Left hindlimb (tissue), 1 donor: ENCODE measurements at places on chromosomes 16 and 17.
A peak's percentile ranks its signal among the peaks of the same experiment; 100 is the strongest.

- no peak for DNase-seq
These were observed 452 bp downstream of the SLC25A10 start for GRCh38 chr17:81712468-81713003.

GRCh38 chr16:50326835-50327465, 41.8 kb downstream of the BRD7 start:
- no peak for DNase-seq

GRCh38 chr17:79979816-79980215, 55.9 kb downstream of the TBC1D16 start:
- DNase-seq, result no peak

DNA sequence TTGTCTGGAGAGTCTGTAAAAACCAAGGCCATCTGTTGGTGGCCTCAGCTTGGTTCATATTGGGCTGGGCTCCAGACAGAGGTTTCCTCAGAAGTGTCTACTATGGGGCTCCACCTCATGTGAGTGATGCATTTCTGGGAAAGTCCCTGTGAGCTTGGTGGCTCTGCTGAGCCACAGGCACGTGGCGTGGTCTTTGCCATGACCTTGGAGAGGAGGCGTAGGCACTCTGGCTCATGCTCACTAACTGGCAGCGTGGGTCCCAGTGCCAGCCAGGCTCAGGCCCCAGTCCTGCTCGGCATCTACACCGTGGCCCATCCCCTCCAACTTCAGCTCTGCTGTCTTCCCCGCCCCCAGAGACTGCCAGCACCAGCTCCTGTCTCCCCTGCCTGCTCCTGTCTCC, 10.7 kb upstream of the SMTNL2 start:
- DNase-seq, result peak; percentile 29

DNA sequence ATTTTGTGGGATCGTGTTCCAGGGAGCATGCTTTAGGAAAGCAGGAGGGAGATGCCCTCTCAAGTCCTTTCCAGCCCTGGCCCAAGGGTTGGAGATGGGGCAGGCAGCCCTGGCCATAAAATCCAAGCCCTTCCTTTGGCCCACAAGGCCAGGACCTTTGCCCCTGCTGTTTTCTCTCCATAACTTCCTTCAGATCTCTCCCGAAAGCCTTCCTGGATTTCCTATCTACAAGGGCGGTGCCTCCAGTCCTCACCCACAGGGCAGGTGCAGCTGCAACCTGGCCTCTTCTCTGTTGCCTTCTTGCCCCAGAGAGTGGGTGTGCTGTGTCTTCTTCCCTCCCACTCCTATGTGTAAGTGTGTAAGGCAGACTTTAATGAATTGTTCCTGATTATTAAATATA, 8.5 kb upstream of the PDP2 start:
- DNase-seq, result no peak

- no peak for DNase-seq
These were observed 17.2 kb upstream of the CACNG1 start for GRCh38 chr17:67027031-67027628.

DNA sequence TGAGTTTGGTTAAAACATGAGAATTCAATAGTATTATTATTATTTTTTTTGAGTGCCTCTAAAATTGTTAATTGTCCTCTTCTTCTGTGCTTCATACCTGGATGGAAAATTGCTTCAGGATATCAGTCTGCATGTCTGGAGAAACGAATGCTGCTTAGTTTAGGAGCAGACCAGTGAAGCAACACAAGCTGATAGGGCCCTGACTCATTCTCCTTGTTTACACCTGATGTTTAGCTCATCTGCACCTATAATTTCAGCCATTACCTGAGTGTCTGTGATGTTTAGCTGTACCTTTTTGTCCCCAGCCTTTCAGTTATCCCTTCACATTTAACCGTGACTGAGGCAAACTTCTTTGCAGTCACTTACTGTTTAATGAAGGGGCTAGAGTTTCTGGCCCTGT, 14.8 kb downstream of the SNTB2 start:
- DNase-seq, result no peak

- no peak for DNase-seq
These were observed at the start of gene CENPT for GRCh38 chr16:67847064-67847861. CENPT (minus strand) TSS chr16:67847693; CDS start chr16:67833859, 13,834 bp downstream.

- DNase-seq, result no peak
These were observed 769.3 kb downstream of the KCNJ18 start for GRCh38 chr17:22461460-22462145.

DNA sequence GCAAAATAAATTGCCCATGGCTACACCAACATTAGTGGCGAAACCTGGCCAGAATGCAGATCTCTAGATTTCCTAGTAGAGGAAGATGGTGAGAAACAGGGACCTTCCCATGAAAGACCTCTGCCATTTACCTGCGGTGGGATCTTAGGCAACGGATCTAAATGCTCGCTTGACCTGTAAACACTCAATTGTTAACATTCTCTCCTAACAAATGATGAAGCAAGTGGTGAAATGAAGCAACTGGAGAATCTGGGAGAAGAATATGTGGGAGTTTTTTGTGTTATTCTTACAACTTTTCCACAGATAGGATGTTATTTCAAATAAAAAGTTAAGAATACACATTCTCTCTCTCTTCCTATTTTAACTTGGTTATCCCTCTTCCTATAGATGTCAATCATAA, 56.6 kb downstream of the SMG6 start:
- no peak for DNase-seq

DNA sequence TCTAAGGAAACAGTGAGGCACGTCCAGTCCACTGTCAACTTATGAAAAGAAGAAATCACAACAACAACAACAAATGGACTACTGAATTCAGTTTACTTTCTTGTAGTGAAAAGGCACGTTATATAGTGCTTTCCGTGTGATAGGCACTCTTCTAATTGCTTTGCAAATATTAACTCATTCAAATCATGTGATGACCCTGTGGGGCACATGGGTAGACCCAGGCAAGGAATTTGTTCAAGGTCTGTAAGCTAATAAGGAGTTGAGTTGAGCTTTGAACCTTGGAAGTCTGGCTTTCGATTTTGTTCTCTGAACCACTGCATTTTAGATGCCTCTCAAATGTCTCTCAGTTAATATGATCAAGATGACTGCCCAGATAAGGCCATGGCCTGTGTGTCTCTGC, 295.1 kb upstream of the RBFOX1 start:
- DNase-seq, result no peak

DNA sequence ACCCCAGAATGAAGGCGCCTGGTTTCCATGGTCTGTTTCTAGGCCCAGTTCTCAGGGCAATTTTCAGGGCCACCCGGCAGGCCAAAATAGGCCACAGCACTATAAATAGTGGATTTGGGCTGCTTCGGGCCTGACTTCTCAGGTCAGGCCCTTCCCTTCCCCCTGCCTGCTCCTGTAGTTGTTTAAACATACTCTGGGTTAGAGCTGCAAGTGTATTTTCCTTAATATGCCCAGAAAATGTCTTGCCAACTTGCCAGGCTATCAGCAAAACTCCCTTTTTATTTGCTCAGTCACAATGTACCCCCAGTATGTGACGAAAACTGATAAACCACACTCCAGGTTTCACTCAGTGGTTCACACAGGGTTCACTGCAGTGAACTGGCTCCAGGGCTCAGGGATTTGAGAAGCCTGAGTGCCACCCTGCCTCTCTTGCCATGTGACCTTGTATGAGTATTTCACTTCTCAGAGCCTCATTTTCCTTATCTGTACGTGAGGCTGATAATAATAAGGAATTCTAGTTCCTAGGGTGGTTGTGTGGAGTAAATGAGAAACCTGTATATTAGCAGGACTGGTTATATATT, 76.5 kb downstream of the GPRC5B start:
- DNase-seq, result no peak

DNA sequence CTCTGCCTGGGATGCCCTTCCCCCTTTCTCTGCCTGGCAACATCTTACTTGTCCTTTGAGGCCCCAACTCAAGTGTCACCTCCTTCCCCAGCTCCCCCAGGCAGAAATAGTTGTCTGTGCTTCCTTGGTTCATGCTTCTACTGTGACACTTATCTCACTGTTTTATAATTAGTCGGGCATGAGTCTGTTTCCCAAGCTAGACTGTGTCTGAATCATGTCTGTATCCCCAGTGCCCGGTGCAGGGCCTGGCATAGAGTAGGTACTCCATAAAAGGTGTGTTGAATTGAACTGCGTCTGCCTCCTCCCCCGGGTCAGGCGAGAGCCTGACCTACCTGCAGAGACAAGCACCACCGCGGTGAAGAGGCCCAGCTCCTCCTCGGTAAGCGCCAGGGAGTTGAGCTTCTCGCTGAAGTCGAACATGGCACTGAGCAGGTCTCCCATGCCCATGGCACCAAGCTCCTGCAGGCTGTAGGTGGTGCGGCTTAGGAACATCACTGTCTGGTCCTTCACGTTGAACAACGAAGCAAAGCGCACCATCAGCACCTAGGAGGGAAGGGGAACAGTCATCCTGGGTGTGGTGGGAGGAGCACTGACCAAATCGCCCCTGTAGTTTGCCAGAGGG, 6.7 kb downstream of the NR1D1 start:
- no peak for DNase-seq

GRCh38 chr17:5667871-5668270, 83.6 kb upstream of the NLRP1 start:
- DNase-seq, result no peak

- DNase-seq, result no peak
These were observed 4.6 kb downstream of the PTGES3L start for GRCh38 chr17:42975265-42975664.

GRCh38 chr17:32927724-32928585, at the start of gene TMEM98:
TMEM98 (plus strand) TSS chr17:32928153; CDS start chr17:32931529, 3,376 bp downstream.
- peak; percentile 72 for DNase-seq

DNA sequence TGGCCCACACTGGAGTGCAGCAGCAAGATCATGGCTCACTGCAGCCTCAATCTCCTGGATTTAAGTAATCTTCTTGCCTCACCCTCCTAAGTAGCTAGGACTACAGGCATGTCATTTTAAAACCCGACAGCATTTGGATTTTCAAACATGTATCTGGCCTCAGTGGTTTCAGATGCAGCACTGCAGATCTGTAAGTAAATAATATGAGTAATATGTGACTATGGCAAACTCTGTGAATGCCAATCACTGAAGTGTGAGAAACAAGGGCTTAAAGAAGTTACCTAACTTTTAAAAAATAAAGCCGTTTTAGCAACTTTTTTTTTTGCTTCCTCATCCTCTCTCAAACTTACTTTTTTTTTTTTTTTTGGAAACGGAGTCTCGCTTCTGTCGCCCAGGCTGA, 11.9 kb downstream of the CEP20 start:
- DNase-seq, result no peak

DNA sequence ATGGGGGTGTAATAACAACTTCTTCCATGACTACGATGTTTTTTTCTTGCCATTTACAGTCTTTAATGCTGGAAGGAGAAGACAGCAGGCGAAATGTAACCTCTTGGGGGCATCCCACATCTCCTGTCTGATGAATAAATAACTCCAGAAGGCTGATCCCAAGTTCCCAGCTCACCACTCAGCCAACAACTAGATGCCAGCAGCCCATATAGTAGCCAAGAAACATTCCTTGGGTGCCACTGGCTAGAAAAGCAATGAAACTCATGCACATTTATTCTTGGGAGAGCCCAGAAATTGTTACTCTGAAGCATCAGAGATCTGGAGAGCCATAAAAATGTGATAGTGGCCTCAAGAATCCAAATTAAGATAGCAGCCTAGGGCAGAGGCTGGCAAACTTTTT, 22.7 kb upstream of the TMEM101 start:
- DNase-seq, result no peak

GRCh38 chr17:7530023-7530900, 18.6 kb upstream of the TNFSF12 start:
- DNase-seq, result no peak

DNA sequence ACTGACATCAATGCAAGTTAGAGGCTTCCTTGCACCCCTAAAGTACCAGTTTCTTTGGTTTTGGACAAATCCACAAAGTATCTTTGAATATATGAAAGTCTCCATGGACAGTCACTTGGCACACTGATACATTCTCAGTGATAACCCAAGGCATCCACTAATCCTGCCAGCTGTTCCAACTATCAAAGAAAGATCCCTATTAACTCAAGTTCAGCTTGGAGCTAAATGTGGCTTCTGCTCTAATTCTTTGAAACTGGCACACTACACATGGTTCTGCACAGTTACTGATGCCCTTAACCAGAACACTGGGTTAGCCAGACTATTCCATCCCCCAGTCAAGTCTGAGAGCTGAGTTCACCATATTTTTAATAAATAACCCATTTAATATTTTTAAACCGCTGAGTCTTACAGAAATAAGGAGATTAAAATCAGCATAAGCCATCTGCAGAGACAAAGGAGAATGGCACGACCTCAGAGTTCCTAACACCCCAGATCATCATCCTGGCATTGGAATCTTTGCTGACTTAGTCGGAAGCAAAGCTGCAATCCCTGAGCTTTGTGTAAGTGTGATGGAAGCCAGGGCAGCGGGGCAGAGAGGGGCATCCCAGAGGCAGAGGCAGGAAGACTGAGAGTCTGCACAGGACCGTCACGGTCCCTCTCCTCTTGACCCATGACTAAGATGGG, 6.3 kb downstream of the CACNG1 start:
- no peak for DNase-seq

GRCh38 chr16:65547772-65548446, 426.0 kb upstream of the CDH11 start:
- peak; percentile 74 for DNase-seq

- no peak for DNase-seq
These were observed 3.7 kb upstream of the AARSD1 start for GRCh38 chr17:42967925-42968324.

- DNase-seq, result no peak
These were observed 15.6 kb upstream of the ZFPM1 start for GRCh38 chr16:88437367-88437964.

- DNase-seq, result no peak
These were observed 50.0 kb downstream of the BEAN1 start for GRCh38 chr16:66477028-66477515.

- no peak for DNase-seq
These were observed 228.5 kb downstream of the TOX3 start for GRCh38 chr16:52318302-52319009.

DNA sequence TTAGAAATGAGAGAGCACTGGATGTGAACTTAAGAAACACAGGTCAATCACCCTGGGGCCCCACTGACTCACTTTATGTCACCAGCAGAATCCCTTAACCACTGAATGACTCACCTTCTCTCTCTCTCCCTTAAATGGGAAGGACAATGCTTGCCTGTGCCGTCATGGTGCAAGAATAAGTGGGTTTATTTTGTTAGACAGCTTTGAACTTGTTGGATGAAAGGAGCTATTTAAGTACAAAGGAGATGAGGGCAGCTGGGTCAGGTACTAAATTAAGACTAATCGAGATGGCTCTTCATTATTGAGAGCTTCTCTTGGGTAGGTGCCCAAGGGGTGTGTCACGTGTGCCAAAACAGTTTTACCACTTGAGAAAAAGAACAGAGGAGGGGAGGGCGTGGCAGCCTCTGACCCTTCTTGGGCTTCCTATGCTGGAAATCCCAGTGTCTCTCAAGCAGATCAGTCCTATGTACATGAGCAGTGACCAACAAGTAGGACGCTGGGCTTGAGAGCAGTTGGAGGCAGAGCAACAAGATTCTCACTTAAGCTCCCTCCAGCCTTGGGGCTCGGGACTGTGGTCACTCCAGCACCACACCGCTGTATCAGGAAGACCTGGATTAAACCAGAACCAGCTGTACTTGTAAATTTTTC, 6.7 kb upstream of the KRT31 start:
- no peak for DNase-seq

GRCh38 chr17:60087882-60088669, 9.4 kb upstream of the HEATR6 start:
- DNase-seq, result peak; percentile 66
